ENCODE measurements at places on chromosomes 12 and 14.

DNA sequence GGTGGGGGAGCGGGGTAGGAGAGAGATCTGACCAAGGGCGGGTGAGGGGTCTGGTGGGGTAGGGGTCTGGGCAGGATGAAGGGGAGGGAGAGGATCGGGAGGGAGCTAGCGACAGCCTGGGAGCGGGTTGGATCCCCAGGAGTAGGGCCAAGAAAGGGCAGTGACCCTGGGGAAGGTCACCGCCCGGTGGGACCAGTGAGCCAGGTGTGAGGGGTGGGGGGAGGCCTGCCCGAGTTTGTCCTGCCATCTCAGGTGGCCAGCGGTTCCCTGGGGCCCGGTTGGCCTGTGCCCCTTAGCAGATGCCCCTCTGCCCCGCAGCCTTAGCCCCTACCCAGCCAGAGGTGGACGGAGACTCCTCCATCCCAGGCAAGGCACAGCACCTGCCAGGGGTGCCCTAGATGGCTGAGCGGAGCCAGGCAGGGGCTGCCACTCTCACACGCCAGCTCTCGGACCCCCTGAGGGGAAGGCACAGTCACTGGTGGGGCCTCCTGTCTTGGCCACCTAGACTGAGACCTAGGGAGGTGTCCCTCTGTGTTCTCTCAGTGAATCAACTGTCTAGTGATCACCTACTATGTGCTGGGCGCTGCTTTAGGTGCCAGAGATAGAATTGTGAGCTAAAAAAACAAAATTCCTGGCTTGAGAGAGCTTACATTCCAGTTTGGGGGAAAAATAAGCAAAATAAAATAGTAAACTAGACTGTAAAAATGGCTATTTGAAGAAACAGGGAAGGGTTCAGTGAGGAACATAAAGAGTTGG is 629 bp upstream of the TTC7B start:
- DNase-seq, result no peak

GRCh38 chr12:18054925-18055619 is 34.9 kb downstream of the RERGL start:
- DNase-seq, result no peak

- no peak for DNase-seq
Observed at GRCh38 chr14:33668066-33668465, 282.8 kb downstream of the EGLN3 start.

DNA sequence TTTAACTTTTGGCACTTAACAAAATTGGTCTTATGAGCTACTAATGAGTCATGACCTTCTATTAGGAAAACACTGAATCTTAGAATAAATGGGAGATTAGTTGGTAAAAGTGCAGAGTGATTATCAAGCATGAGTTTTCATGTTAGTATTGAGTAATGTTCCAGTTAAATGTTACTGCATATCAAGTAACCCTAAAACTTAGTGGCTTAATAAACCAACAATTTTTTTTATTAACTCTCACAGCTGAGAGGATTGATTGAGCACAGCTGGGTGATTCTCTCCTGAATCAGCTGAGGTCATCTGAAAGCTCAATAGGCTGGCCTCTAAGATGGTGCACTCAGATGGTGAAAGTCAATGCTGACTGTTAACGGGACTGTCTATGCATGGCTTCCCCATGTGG is 248.6 kb downstream of the BCL11B start:
- no peak for DNase-seq

DNA sequence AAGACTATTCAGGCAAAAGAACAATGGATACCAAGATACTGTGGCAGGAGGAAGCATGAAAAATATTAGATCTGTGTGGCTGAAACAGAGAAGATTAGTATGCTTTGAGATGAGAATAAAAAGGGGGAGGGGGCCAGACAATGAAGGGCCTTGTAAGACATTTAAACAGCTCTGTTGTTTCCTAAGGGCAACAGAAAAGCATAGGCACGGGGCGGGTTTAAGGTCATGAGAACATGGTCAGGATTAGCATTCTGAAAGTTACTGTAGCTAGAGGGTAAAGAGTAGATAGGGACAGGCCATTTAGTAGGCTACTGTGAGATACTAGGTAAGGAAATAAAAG is 18.6 kb downstream of the INTS13 start:
- DNase-seq, result no peak

DNA sequence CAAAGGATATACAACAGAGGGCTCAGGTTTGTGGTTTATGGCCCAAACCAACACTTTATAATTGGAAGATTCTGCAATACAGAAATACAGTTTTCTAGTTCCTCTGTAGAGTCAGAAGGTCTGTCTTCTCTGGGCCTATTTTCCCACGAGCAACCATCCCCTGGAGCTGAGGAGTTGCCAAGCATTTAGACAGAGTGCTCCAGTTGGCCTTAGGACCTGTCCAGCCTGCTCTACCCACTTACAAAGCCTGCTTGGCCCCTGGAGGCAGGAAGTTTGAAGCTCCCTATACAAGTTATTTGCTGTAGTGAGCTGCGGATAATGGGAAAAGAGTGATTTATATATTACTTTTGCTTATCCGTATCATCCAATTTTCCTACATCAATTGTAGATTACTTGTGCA is 60.8 kb upstream of the HSPB8 start:
- DNase-seq, result no peak

DNA sequence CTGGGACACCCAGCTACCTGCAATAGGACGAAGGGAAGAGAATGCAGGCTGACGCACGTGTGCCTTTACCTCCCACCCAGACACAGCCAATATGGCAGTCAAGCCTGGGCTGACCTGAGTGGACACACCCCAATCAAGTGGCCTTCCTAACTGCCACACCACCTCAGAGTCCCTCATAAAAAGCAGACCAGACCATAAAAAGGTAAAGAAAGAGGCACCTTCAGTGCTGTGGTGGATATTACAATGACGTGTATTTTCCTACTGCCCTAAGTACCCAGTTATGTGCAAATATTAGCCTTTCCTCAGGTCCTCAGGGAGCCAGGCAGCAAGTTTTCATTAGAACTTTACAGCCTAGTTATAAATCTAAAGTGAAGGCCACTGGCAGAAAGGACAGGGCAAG is 75.8 kb downstream of the KCNK10 start:
- DNase-seq, result no peak

- no peak for DNase-seq
Observed at GRCh38 chr12:6295094-6295811, 15.2 kb upstream of the PLEKHG6 start.

DNA sequence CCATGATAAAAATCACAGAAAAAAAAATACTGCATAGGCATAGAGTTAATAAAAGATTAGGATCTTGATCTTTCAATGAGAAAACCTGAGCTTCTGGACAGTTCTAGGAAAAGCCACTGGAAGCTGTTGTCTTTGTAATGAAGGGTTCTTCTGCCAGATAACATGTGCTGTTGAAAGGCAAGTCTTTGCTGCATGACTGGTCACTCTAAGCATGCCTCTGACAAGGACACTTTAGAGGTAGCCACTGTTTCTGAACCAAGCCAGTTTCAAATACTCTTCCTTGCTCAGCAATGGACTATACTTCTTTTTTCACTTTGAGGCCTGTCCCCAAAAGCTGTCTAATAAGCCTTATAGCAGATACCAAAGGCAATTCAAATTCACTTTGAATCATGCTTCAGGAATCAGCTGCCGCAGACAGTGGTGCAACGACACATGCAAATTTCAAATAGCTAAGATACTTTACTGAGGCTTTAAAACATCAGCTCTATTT is 70.2 kb downstream of the BTG1 start:
- no peak for DNase-seq
